Uterus (tissue), 4 donors: ENCODE measurements at places on chromosomes 6 and 20.

GRCh38 chr20:56855708-56856107 lies 226.6 kb downstream of the TFAP2C start:
- DNase-seq, result no peak

- no peak for DNase-seq
Observed at GRCh38 chr6:26273673-26274588, 91.1 kb upstream of the BTN3A2 start.

- DNase-seq, result no peak
Observed at GRCh38 chr6:125963817-125964216, 7.2 kb downstream of the HINT3 start.

- no peak for DNase-seq
Observed at GRCh38 chr6:18536591-18537055, 149.5 kb downstream of the RNF144B start.

GRCh38 chr6:153129873-153130514 lies 1.1 kb downstream of the RGS17 start:
- DNase-seq, result no peak

- no peak for DNase-seq
Observed at GRCh38 chr6:90412538-90413369, 116.1 kb upstream of the BACH2 start.

DNA sequence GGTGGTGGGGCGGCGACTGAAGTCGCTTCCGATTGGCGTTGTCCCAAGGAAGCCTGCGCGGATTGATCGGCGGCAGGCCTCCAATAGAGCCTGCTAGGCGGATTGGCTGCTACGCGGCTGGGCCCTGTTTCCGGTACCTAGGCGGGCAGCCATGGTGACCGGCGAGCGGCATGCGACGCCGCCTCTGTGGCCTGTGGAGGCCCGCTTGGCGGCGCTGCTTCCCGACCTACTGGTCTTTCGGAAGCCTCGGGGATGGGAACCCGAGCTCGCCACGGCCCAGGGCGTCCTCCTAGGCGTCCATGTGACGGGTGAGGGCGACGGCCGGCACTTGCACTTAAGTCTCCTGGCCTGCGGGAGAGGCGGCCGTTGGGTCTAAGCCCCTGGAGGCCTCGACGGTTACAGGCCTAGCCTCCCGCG lies 28.1 kb downstream of the NFYA start:
- DNase-seq, result peak; percentile 15

- no peak for DNase-seq
Observed at GRCh38 chr6:52590152-52590891, 13.5 kb upstream of the TRAM2 start.

GRCh38 chr6:158002951-158003853 lies 21.5 kb downstream of the SYNJ2 start:
- peak; percentile 74 for DNase-seq

- no peak for DNase-seq
Observed at GRCh38 chr6:26361544-26361943, 3.5 kb upstream of the BTN3A2 start.

DNA sequence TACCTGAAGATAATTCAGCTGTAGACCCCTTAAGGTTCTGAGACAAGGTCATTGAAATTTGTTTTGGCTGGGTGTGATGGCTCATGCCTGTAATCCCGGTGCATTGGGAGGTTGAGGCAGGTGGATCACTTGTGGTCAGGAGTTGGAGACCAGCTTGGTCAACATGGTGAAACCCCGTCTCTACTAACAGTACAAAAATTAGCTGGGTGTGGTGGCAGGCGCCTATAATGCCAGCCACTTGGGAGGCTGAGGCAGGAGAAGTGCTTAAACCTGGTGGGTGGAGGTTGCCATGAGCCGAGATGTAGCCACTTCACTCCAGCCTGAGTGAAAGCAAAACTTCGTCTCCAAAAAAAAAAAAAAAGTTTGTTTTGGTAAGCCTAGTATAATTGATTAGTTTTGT lies 11.0 kb downstream of the SRSF3 start:
- DNase-seq, result no peak

- no peak for DNase-seq
Observed at GRCh38 chr6:107304421-107305025, 154.8 kb downstream of the PDSS2 start.
